ENCODE measurements at places on chromosomes 6 and 20.

DNA sequence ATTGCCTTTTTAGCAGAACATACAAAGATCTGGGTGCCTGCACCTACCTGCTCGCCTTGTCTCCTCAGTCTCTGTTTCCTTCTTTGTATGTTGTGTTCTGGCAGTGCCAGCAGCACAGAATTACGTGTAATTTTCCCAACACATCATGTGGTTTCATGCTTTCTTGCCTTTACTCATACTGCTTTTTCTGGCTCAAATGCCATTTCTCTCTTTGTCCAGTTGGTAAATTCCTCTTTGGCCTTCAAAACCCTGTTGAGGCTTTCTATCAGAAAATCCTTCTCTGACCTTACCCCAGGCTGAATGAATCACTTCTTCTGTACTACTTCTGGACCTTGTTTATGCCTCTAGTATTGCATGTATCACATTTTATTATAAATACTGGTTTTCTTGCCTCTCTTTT lies 31.8 kb downstream of the L3MBTL3 start:
- DNase-seq: no peak

DNA sequence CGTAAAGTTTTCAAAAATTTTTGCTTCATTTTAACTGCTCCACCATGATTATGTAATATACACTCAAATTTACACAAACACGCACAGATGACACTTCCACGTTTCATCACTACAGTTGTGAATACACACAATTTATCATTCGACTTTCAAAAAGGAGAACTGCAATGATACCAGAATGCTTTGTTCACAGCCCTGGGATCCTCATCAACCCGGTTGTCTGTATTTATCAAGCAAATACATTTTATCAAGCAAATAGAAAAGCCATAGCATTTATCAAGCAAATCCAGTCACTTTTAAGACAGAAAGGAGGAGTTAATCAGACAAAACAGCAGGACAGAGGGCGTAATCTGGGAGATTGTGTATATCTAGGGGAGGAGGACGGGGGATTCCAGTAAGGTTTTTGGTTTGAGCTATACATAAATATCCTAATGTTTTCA lies 20.3 kb upstream of the ABT1 start:
- no peak for DNase-seq

DNA sequence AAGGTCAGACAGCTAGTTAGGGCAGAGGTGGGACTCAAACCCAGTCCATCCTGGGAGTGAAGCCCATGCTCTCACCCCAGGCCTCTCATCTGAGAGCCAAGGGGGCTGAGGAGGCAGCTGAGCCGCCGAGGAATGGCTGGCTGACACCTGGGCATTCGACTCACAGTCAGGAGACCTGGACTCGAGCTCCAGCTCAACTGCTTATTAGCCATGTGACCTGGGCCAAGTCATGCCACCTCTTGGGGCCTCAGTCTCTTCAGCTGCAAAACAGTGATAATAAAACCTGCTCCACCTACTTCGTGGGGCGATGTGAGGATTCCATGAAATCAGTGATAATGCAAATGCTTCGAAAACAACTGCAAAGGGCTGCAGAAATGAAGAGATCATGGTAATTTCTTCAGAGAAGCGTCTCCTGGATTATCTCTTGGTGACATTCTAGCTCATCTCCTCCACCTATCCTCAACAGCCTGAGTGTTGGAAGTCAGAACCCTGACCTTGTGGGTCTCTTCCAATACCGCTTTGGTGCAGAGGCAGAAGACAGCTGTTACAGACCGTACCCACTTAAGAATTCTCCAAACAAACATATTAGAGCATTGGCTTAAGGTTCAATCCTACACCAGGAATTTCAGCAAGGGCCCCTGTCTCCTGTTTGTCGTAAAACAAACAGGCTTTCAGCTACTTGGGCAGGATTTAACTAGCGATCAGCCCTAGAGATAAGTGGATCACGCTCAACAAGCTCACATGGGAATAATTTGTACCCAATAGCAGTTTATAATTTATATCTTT lies 60.0 kb upstream of the PIM1 start:
- DNase-seq: peak; percentile 17

DNA sequence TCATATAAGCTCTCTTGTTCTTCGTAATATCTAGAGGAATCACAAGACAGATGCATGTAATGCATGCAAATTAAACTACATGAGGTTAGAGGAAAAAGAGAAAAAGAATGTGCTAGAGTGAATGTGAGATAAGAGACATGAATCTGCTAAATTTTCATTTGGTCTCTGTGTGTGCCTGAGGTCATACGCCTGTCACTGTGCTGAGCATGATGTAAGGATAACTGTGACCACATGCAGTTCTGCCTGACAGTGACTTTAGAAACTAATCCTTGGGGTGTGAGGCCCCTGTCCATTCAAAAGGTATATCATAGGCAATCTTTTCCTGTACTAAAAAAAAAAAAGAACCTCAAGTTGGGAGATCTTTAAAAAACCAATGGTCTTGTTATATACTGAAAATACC lies 70.6 kb downstream of the SHPRH start:
- no peak for DNase-seq

- no peak for DNase-seq
Measured at GRCh38 chr6:4906293-4907276, 97.3 kb downstream of the RPP40 start.

DNA sequence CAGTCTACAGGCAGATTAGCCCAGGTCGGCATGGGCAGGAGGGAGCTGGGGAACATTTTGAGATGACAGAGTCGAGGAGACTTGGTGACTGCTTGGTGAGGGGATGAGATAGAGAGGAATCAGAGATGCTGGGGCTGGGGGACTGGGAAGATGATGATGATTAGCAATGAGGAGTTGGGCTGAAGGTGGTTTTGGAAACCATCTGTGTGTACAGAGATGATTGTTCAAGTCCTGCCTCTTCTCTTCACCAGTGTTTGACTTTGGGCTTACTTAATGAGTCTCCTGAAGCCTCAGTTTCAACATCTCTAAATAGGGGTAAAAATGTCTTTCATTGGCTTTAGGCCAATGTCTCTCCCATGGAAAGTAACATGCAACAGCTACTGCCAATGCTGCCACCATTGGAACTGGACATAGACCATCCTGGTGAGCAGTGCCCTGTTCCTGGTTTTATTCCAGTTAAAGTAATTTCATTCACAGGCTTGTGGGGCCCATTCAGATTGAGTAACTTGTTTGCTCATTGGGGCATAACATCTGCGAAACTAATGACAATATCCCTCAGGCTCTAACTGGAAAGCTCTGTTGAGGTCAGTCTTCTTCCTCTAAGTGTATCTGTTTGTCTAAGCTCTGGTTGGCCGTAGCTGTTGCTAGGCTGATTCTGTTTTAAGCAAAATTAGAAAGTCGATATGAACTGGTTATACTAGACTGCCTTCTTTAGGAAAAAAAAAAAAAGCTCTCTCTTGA lies 99.1 kb downstream of the ARMC2 start:
- DNase-seq: no peak

All from Right ventricle myocardium superior (tissue), 1 donor.